ENCODE measurements at places on chromosomes 13 and 19. TPM values are rescaled to one million over a fixed set of nuclear protein-coding genes. Genes with fewer than 3 reads are reported as not detected.

Gene CEACAM8
- total RNA-seq: not detected

Gene ZNF813
- 4.0 TPM for total RNA-seq

Gene ZNF296
- 0.78 TPM for total RNA-seq

Gene KCNK6
- 13.5 TPM for total RNA-seq

Gene KLK4
- total RNA-seq: not detected

Gene NOVA2
- 11.8 TPM for total RNA-seq

Gene PRR19
- 1.8 TPM for total RNA-seq

Gene PABPC3
- total RNA-seq: 0.05 TPM

Gene LRFN3
- 13.3 TPM for total RNA-seq

Gene CASP14
- total RNA-seq: not detected

Gene SYCN
- not detected for total RNA-seq

DNA sequence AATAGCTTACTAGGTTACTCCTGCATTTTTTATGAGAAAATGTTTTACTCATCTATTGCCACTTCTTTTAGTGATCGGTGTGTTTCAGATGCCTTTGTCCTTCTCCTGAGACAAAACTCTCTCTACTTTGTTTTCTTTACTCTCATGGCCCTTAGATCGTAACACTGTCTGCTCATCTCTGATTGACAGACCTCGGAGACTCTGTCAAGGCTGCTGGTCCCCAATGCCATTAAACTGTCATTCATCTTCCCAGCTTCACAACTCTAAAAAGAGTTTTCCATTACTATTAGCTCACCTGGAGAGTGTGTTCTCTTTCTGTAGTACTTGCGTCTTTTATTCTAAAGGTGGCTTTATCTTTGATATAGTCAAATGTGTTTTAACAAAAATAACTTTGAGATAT is 765.2 kb downstream of the SLITRK1 start:
- no peak for DNase-seq

DNA sequence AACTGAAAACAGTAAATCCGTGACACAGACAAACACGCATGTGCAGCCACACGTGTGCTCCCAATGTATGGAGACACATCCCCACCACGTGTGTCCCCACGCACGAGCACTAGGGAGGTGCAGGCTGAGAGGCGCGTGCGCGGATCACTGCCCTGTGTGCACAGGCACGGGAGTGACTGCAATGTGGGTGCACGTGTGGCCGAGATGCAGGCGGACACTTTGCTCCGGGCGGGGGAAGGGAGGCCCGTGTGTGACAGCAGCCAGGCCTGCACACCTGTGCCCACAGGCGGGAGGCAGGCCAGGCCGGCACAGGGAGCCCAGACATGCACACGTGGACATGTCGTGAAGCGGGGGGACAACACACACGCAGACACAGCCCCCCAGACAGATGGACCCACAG is 77.0 kb downstream of the PTPRS start:
- DNase-seq: no peak

- DNase-seq: no peak
Observed at GRCh38 chr19:6739390-6739882, at the start of gene TRIP10. Gene TRIP10, plus strand, starts transcription at chr19:6739680. Its CDS starts 82 bp downstream, at chr19:6739762.

DNA sequence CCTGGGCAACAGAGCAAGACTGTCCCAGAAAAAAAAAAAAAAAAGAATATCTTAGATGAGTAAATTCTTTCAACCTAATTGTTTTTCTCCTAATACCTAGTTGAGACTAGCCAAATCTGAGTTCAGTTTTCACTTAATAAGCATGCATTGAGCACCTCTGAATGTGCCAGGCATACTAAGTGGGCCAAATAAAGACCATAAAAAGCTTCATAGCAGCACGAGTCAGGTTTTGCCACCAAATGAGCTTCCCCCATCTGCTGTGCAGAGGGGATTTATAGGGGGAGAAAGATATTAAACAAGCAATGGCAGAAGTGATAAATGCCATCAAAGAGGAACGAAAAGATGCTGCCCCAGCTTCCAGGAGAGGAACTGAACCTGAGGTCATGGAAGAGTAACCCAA is 11.4 kb downstream of the THSD1 start:
- no peak for DNase-seq

- no peak for DNase-seq
Observed at GRCh38 chr19:32902448-32902847, 32.9 kb upstream of the SLC7A9 start.

GRCh38 chr13:33123066-33123859 is 107.0 kb downstream of the KL start:
- no peak for DNase-seq

GRCh38 chr19:42361545-42361910 is 28.6 kb downstream of the CNFN start:
- DNase-seq: no peak

DNA sequence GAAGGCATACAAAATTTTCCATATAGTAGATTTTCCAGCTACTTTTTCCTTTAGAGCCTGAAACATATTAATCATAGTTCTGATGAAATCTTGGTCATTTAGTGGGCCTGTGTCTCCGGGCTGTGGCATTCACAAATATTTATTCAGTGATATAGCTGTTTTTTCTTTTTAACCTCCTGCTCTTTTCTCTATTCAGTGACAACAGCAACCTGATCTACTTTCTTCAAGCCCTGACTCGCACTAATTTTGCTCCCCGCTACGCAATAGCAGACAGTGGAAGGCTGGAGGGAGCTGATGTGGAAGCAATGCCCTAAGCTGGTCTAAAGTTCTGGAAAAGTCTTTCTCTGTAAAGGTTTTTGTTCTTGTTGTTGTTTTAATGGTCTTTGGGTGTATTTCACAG is 289.7 kb downstream of the SLITRK6 start:
- DNase-seq: no peak

GRCh38 chr19:7817801-7818200 is 12.2 kb upstream of the EVI5L start:
- no peak for DNase-seq

DNA sequence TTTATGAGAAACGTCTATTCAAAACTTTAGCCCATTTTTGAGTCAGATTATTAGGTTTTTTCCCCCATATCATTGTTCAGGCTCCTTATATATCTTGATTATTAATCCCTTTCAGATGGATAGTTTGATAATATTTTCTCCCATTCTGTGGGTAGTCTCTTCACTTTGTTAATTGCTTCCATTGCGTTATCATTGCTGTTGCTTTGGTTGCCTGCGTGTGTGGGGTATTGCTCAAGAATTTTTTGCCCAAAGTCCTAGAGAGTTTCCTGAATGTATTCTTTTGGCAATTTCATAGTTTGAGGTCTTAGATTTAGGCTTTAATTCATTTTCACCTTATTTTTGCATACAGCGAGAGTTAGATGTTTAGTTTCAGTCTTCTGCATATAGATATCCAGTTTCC is 25.8 kb upstream of the PRR20A start:
- no peak for DNase-seq

- DNase-seq: no peak
Observed at GRCh38 chr19:51621178-51621577, 9.0 kb downstream of the SIGLEC5 start.

DNA sequence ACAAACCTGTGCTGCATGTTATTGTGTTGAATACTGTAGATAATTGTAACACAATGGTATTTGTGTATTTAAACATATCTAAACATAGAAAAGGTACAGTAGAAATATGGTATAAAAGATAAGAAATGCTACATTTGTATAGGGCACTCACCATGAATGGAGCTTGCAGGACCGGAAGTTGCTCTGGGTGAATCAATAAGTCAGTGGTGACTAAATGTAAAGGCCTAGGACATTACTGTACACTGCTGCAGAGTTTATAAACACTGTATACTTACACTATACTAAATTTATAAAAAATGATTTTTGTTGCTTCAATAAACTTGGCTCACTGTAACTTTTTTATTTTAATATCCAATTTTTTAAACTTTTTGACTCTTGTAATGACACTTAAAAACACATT is 34.4 kb downstream of the LMO7 start:
- no peak for DNase-seq

DNA sequence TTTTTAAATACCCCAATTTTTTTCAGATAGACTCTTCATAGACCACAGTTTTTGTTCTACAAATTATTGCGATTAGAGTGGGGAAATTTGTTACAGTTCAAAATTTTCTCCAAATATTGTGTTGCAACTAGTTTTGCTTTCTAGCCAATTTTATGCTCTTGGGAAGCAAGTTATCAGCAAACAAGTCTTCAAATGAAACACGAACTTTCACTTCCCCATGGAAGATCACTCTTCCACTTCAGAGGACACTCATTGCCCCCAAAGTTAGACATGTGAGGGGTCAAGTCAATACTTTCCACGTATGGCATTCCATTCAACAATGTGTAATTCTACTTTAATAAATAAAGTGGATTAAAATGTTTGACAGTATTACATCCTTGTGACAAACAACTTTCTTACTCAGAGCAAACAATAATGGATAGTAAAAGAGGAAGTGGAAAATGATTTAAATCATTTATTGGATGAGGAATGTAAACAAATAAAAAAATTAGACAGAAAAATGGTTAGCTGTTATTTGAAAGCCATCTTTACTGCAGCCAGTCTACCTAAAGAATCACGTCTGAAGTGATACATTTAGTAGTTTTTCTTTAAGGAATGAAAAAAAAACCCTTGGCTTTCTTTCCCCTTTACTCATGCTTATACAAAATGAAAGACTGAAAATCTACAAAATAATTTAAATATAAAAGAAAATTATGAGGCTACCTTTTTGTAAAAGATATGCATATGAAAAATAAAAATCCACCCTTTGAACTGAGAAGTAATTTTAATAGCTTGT is 41.2 kb upstream of the TNFSF11 start:
- no peak for DNase-seq

- DNase-seq: no peak
Observed at GRCh38 chr13:98428256-98428966, 148.5 kb downstream of the STK24 start.

GRCh38 chr19:38891771-38892170 is 7.6 kb downstream of the SIRT2 start:
- no peak for DNase-seq

DNA sequence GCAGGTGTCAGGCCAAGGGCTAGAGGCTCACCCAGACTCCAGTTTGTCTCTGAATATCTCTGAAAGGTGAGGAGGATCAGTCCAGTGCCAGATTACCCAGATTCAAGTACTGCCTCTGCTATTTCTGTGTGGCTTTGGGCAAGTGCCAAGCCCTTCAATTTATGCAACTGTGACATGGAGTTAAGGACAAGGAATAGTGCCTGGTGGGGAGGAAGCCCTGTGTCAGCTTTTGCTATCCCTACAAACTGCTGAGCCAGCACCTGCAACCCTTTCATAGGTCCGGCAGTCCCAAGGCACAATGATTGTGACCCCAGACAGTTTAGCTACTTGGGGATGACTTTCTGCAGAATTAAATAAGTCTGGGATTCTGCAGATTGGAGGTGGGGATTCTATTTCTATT is 123.0 kb downstream of the KL start:
- DNase-seq: no peak

DNA sequence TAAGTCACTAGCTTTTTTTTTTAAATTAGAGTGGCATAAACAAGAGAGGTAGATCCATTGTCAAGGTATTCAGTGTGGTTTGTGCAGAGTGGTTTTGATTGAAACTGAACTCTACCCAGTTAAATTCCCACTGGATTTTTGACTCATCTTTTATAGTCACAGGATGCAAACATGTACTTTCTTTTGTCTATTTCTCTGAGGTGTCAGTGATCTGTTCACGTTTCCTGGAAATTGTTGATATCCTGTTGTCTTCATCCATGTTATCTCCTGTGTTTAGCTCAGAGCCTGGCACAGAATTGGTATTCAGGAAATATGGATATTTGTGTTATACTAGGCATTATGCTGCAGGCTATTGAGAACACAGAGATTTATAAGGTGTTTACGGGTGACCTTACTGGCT is 119.7 kb downstream of the PCCA start:
- no peak for DNase-seq

GRCh38 chr19:33418871-33419787 is 45.6 kb downstream of the CEBPG start:
- DNase-seq: no peak

- DNase-seq: no peak
Observed at GRCh38 chr13:27300941-27301586, 30.4 kb downstream of the RASL11A start.

GRCh38 chr13:54486421-54487166 is 1458.0 kb downstream of the OLFM4 start:
- DNase-seq: no peak

DNA sequence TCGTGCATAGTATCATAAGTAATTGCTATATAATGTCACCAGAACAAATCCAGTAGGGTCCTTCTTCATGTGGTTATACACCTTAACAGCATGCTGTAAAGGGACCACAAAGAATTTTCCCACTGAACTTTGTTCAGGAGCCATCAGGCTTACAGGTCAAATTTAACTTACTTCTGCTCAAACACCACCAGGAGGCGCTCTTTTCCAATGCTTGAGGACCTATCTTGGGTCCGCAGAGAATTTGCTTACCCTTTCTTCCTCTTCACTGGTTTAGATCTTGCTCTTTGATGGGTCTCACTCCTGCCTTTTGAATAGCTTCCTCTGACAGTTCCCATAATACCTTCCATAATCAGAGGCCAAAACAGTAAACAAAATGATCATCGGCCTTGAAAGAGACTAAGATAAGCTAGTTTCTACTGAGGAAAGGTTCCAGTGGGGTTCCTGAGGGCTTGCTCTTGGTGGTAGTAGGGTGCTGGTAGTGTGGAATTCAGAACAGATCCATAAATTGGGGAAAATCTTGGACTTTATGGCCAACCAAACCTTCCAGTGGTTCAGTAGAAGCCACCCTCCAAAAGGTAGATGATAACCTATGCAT is 37.4 kb downstream of the SCGB2B2 start:
- DNase-seq: peak; percentile 50

DNA sequence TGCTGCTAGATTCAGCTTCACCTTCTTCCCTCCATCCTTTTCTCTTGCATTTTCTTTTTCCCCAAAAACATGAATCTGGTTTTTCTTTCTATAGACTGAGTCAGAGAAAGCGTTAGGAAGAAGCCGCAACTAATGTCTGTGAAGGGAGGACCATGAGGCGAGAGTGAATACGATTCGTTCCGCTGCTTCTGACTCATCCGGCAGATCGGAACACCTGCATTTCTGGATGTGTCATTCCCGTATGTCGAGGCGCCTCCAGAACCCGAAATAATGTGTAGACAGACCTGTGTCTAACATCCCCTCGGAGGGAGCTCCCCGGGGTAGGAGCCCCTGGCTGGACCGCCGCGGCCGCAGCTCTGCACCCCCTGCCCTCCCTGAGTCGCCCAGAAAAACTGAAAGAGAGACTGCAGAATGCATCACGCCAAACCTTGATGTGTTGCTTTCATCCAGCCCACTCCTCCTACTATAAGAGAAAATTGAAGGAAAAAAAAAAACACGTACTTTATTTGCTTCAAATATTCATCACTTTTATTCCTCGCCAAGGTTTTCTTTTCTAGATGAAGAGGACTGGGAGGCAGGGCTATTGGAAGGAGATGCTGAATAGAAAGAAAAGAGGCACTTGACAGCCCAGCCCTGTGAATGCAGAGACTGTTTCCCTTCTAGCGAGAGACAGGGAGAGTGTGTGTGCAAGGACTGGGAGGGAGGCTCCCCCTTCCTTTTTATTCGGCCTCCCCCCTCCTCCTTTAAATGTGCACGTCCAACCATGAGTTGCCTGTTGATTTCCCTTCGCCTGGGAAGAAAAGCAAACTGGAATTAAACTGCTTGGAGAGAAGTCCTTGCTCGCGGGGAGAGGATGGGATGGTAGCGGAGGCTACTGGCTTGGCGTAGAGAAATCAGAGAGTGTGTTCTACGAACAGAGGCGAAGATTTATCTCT is 616 bp upstream of the PCDH17 start:
- no peak for DNase-seq
